ENCODE measurements at places on chromosomes 13 and 19. TPM values are rescaled to one million over a fixed set of nuclear protein-coding genes. Genes with fewer than 3 reads are reported as not detected.

DNA sequence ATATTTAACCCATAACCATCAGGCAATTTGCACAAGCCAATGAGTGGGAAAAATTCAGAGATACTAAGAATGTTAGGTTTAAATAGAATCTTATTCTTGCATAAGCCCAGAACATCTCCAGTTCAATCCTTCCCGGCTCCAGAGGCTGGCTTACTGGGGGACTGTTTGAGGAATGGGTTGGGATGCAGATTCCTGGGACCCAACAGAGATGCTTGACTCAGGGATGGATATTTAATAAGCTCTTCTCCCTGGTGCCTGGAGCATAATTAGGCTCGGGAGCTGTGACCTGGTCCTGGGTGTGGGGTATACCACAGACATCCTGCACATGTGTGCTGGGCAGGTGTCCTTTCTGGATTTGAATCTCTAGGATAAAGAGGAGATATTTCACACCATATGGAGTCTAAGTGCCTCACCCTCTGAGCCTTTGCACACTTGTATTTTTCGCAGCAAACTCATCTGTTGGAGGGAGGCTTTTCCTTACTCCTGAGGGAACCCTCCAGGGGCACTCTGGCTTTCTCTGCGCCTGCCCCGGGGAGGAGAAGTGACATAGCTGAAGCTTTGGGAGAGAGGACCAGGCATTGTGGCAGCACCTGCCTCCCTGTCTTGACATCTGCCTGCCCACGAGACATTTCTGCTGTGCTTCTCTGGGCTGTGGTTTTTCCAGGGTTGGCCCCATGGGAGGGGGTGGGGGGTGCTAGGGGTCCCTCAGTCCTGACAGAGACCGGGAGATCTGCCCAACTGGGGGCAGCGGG lies 36.1 kb upstream of the ANKRD10 start:
- H3K4me3 ChIP-seq, result no peak overlapping the region
- H3K27ac ChIP-seq, result no peak overlapping the region
- H3K27me3 ChIP-seq, result peaks cover 5% of the 10 kb centered on the region
- DNase-seq, result no peak

GRCh38 chr13:47917022-47917574 lies 84.0 kb downstream of the SUCLA2 start:
- no peak overlapping the region for H3K4me3 ChIP-seq
- H3K36me3 ChIP-seq, result no peaks in the 10 kb centered on the region
- H3K4me1 ChIP-seq, result no peaks in the 10 kb centered on the region
- DNase-seq, result no peak
- no peak overlapping the region for H3K27ac ChIP-seq
- H3K27me3 ChIP-seq, result no peaks in the 10 kb centered on the region

DNA sequence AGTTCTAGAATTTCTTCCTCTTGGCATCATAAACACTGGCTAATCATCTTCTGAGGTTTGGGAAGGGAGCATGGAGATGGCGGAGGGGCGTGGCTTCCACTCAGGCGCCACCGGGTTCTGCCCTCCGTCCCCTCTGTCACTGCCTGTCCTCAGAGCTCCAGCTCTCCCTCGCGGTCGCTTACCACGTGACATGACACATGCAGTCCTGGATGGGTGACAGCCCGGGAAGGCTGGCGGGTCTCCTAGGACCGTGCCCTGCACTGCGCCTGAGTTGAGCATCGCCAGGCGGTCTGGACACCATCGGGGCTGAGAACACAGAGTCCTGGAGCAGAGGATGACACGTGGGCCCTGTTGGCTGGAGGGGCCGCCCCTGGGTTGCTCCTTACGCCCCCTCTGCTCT lies 123.3 kb downstream of the RAB20 start:
- no peaks in the 10 kb centered on the region for H3K4me1 ChIP-seq
- H3K27me3 ChIP-seq, result no peaks in the 10 kb centered on the region
- H3K36me3 ChIP-seq, result no peaks in the 10 kb centered on the region

- H3K27me3 ChIP-seq, result no peaks in the 10 kb centered on the region
- no peaks in the 10 kb centered on the region for H3K36me3 ChIP-seq
- H3K27ac ChIP-seq, result no peak overlapping the region
- no peak for DNase-seq
- no peaks in the 10 kb centered on the region for H3K4me1 ChIP-seq
- H3K4me3 ChIP-seq, result no peak overlapping the region
Measured at GRCh38 chr13:88649855-88650254, 978.7 kb downstream of the SLITRK5 start.

DNA sequence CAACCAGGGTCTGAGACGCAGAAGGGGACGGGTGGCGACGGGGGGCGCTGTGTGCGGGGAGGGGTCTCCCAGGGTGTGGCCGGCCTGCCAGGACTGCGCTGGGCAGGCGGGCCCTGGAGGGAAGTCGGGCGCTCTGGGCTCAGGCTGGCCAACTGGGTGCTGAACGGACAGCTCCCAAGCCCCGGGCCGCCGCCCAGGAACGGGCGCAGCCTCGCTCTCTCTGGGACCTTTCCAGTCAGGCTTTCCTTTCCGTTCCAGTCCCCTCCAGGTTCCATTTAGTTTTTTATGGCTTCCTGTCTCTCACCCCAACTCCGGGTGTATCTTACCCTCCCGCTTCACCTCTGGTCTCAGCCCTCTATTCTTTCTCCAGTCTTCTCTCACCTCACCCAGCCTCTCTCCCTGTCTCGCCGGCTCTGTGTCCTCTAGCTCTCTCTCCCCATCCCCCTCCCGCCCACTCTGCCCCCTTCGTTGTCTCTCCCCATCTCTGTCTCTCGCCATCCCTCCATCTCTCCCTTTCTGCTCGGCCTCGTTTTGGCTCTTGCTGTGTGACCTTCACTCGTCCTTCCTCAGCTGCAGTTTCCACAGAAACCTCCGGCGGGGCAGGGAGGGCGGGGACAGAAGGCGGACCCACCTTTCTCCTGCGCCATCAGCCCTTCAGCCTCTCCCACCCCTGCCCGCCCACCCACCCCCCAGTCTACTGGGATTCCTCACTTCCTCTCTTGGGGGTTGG lies 3.3 kb upstream of the ATP1A3 start:
- DNase-seq, result peak; percentile 24
- peaks cover 47% of the 10 kb centered on the region for H3K27me3 ChIP-seq

GRCh38 chr19:19075126-19075525 lies 11.3 kb downstream of the SLC25A42 start:
- H3K36me3 ChIP-seq, result peaks cover 19% of the 10 kb centered on the region
- no peaks in the 10 kb centered on the region for H3K27me3 ChIP-seq
- peaks cover 9% of the 10 kb centered on the region for H3K4me1 ChIP-seq
- no peak overlapping the region for H3K4me3 ChIP-seq
- DNase-seq, result no peak

Gene ERICH4
- total RNA-seq, result not detected

Data from CD4-positive, alpha-beta T cell (primary cell).